Spinal cord (tissue), 10 donors: ENCODE measurements at places on chromosomes 6 and 20.

DNA sequence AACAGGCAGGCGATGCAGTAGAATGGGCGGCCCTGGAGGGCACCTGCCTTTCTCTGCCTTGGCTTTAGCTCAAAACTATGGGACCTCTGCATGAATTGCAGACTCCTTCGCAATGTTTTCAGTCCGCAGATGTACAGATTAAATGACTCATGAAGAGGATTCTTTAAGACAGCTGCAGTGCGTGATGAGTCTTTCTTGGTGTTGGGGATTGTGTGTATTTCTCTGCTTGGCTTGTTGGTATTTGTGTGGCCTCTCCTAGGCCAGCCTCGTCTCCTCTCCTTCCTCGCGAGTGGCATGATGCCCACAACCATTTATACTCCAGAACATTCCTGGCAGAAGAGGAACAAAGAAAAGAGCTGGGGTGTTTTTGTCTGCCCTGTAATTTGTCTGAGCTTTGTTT, 110.6 kb downstream of the SYNDIG1 start:
- DNase-seq: no peak

GRCh38 chr6:125220712-125221111, 67.1 kb downstream of the TPD52L1 start:
- DNase-seq: no peak

DNA sequence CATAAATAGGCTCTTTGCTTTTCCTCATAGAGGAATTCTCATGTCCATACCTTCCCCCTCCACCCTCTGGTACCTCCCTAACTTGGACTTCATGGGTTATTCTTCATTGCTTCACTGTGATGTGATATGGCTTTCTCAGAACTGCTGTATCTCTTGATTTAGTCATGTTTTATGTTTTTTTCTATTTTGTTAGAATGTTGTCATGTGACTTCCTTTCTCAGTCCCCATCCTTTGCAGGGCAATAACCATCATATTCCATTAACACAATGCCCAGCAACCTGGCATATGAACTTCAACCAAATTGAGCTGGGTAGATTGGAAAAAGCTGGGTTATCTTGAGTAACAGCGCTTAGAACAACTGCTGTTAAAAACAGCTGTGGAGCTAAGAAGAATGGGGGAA, 190.9 kb upstream of the PRSS16 start:
- no peak for DNase-seq

GRCh38 chr6:13272131-13273046, 55.9 kb downstream of the TBC1D7 start:
- no peak for DNase-seq

DNA sequence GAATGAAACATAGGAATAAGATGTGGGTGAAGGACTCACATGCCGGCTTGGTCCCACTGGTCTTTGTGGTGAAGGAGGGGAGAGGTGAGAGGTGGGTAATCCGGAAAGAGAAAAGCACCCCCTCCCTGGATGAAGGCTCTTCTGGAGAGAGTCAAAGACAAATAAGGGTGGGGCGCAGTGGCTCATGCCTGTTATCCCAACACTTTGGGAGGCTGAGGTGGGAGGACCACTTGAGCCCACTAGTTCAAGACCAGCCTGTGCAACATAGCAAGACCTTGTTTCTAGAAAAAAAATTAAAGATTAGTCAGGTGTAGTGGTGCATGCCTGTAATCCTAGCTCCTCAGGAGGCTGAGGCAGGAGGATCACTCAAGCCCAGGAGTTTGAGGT, 3.1 kb downstream of the LTB start:
- no peak for DNase-seq

- DNase-seq: no peak
Observed at GRCh38 chr6:38234934-38235682, 404.6 kb downstream of the BTBD9 start.

- DNase-seq: no peak
Observed at GRCh38 chr6:13175759-13176158, 152.6 kb downstream of the TBC1D7 start.

DNA sequence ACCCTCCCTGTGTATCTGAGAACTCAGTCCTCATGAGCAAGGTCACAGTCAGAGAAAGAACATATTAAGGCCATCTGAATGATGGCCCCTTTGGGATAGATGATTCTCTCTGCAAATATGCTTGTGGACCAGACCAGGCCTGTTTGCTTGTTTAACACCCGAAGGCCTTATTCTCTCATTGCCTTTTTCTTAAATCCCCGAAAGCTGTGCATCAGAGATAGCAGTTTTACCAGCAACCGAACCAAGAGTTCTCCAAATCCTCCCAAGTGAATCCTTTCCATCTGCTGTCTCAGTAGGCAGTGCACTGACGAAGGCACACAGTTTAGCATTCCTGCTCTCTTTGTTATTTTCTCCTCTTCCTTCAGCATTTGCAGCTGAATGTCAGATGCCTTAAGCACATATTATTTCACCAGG, 79.8 kb downstream of the TRMT6 start:
- no peak for DNase-seq

DNA sequence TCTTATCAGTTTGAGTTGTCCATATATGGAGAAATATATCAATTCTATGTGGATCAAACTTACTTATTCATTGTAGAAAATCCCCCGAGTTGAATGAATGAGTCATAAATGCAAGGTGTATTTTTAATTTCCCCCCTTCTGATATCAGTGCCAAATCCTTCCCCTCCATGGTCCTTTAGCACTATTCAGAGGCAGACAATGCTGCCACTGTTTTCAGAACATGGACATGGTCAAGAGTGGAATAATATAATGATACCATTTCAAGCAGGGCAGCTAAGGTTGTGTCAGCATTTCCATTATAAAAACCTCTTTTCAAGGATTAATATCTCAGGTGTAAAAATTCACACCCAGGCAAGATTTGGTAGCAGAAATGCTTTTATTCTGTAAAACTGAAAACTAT, 244.0 kb downstream of the FOXC1 start:
- no peak for DNase-seq

DNA sequence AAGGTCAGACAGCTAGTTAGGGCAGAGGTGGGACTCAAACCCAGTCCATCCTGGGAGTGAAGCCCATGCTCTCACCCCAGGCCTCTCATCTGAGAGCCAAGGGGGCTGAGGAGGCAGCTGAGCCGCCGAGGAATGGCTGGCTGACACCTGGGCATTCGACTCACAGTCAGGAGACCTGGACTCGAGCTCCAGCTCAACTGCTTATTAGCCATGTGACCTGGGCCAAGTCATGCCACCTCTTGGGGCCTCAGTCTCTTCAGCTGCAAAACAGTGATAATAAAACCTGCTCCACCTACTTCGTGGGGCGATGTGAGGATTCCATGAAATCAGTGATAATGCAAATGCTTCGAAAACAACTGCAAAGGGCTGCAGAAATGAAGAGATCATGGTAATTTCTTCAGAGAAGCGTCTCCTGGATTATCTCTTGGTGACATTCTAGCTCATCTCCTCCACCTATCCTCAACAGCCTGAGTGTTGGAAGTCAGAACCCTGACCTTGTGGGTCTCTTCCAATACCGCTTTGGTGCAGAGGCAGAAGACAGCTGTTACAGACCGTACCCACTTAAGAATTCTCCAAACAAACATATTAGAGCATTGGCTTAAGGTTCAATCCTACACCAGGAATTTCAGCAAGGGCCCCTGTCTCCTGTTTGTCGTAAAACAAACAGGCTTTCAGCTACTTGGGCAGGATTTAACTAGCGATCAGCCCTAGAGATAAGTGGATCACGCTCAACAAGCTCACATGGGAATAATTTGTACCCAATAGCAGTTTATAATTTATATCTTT, 60.0 kb upstream of the PIM1 start:
- DNase-seq: no peak
